ENCODE measurements at places on chromosomes 16 and 17.

DNA sequence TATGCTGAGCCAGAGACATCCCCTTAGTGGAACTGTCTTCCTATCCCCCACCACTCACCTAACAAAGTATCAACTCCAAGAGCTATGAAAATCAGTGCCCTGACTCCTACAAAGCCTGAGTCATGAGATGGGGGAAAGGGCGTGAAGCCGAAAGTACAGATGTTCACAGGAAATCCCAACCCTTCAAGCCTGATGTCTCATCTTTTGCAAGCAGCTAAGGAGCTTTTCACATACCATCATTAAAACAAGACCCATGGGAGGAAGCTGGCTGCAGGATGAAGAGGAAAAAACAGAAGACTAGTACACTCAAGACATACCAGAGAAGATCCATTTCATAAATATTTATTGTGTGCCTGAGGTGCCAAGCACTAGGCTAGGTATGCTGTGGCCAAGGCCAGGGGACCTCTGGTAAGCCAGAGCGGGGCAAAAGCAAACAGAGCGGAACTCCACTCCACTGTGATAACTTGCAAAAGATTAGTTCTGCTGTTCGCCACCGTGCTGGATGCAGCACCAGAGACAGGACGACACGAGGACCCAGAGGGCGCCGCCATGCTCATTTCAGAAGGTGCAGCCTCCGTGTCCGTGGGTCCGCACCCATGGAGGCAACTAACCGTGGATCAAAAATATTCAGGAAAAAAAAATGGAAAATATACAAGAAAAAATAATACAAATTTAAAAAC, 4.5 kb upstream of the MNT start:
- DNase-seq = no peak

- DNase-seq = no peak
Observed at GRCh38 chr17:27810902-27811557, 10.7 kb upstream of the NOS2 start.

- DNase-seq = no peak
Observed at GRCh38 chr16:30000735-30001631, 4.9 kb downstream of the INO80E start.

- no peak for DNase-seq
Observed at GRCh38 chr16:69701452-69701851, 24.9 kb downstream of the NQO1 start.

GRCh38 chr16:19186408-19186807, 18.4 kb downstream of the SYT17 start:
- no peak for DNase-seq

DNA sequence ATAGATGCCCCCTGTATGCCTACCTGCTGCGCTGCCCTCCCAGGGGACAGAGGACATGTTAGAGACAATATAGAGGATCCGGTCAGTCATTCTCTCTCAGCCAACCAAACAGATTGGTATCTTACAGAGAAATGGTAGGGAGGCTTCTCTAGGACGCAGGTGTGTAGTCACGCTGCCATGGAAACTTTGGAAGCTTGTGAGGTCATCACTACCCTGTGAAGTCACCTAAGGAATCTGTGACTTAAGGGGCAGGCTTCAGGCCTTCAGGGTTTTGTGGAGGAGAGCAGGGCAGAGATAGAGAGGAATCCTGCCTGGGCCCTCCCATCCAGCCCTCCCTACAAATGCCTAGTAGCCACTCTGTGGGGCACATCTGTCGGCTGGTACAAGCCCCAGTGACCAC, at the start of gene DPEP2NB:
TSS of gene DPEP2NB (minus strand) at position 231 of the 400 bp plus-strand sequence. CDS start at position 90, 141 bp downstream.
- no peak for DNase-seq

- DNase-seq = no peak
Observed at GRCh38 chr17:17413821-17414220, 63.0 kb upstream of the MED9 start.

DNA sequence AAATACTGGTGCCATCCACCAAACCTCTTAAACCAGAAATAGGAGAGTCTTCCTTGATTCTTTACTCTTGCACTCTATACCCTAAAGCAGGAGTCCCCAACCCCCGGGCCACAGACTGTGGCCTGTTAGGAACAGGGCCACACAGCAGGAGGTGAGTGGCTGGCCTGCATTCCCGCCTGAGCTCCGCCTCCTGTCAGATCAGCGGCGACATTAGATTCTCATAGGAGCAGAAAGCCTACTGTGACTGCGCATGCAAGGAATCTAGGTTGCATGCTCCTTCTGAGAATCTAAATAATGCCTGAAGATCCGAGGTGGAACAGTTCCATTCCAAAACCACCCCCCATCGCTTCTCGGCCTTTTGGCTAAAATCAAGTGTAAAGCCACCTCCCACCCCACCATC, 30.3 kb upstream of the SRCIN1 start:
- no peak for DNase-seq

- no peak for DNase-seq
Observed at GRCh38 chr17:20063665-20064648, 54.8 kb downstream of the SPECC1 start.

DNA sequence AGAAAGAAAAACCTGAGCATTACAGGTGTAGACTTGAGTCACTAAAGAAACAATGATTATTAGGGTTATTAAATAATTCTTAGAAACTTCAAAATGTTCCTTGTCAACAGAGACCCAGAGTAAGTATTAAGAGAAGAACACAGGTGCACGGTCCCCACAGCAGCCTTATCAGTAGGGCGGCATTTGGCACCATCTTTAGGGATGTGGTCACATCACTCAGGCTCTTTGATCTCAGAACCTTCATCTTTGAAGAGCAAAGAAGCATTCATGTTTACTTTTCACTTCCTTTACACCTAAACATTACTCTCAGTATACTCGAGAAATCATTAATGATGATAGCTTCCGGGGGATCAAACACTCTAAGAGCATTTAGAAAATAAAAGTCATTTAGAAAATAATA, 928.7 kb downstream of the KCNJ2 start:
- no peak for DNase-seq

GRCh38 chr17:15946611-15947120, 1.7 kb downstream of the ADORA2B start:
- DNase-seq = no peak

GRCh38 chr17:80456465-80457235, 19.8 kb downstream of the NPTX1 start:
- no peak for DNase-seq

- no peak for DNase-seq
Observed at GRCh38 chr16:12930881-12931280, 29.5 kb downstream of the SHISA9 start.

DNA sequence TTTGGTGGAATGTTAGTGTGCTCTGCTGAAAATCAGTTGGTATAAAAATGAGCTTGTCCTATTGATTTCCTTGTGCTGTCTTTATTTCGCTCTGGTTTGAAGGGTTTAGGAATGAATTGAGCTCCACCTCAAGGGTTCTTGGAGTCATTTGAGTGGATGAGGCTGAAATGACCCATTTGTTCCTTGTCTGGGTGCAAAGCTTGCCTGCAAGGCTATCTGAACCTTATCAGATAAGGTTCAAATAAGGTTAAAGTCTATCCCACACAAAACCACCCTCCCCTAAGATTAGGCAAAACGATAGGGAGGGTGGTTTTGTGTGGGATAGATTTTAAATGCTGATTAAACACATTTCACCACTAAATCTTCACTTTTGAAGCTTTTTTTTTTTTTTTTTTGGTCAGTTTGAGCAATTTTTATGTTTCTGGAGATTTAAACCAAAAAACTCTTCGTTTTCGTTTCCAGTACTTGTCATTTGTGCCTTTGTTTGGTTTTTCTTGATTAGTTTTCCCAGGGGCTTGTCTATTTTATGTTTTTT, 62.7 kb downstream of the ARHGAP44 start:
- no peak for DNase-seq

GRCh38 chr16:70696952-70697593, 11.2 kb upstream of the MTSS2 start:
- no peak for DNase-seq

DNA sequence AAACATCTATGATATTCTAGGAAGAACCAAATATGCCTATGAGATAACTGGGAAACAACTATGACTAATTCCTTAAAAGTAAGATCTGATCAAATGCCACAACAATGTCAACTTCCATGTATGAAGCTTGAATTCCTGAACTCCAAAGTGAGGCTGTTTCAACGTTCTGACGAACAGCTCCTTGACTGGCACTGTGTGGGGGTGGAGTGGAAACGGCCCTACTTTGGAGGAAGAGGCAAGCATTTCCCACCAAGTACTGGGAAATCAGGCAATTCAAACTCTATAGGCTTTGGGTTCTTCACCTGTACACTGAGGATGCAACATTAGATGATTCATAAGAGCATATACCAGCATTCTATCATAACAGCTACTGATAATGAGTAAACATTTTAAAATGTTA, 187.2 kb downstream of the CDK5R1 start:
- DNase-seq = no peak

DNA sequence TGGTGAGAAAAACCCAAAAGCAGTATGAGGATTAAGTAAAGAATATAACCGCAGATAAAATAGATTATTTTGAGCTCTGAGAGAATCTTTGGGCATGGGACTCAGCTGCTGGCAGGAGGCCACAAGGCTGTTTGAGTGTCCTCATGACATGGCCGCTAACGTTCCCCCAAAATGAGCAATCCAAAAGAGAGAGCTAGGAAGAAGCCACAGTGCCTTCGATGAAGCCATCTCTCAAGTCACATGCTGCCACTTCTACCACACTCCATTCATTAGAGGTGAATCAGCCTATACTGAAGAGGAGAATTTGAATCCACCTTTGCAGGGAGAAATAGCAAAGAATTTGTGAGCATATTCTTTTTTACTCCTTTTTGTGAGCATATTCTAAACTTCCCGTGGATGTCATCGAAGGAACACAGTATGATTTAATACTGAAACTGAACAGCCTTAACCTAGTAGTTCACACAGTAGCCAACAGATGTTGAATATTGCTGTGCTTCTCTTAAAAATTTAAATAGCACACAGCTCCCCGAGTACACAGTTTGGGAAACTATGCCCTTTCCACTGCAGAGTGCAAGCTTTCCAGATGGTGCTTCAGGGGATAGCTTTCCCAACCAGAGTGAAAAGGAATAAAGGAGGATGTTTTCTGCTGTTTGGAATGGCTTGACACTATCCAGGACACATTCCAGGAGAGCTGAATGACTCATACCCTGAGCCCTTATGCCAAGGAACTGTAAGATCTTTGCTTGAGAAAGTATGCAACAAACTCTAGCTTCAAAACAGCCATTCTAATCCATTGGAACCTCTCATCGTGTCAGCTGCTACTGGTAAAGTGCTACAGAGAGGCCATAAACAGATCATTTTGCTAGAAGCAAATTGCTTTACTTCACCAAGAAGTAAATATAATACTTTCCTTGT, 33.9 kb downstream of the ANKFY1 start:
- no peak for DNase-seq

- DNase-seq = no peak
Observed at GRCh38 chr17:10777131-10777807, 26.6 kb downstream of the TMEM238L start.

GRCh38 chr17:18257268-18257981, 1.1 kb downstream of the FLII start:
- DNase-seq = no peak

DNA sequence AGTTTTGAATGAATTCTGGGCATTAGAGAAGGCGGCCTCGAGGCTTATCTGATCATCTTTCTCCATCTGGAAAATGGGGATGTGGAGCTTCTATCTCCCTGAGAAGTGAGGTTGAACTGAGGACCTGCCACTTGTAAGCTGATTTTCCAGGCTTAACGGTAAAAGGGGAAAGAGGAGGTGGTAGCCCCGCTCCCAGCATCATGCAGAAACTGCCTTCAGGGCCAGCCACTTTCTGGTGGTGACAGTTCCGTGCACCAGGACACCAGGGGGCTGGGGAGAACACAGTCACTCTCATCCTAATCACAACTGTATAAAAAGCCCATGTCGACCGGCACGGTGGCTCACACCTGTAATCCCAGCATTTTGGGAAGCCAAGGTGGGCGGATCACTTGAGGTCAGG, 20.9 kb upstream of the CPSF4L start:
- DNase-seq = no peak

- DNase-seq = no peak
Observed at GRCh38 chr16:26497896-26498295, 568.8 kb upstream of the C16orf82 start.

DNA sequence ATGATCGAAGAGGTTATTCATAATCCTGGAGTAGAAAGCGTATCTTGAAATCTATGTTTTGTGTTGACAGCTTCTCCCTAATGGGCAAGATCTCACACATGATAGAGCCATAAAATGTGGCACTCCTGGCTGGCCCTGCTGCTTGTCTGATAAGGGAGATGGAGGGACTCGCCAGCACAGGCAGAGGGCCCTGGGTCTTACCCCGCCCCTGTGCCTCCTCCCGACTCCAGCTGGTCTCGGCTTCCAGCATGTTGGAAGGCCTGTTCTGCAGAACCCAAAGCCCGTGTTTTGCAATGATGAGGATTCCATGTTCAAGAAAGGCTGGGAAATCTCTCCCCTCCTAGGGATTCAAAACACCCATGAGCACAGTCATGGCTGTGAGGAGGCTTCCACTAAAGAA, 106.7 kb upstream of the SDK2 start:
- no peak for DNase-seq

DNA sequence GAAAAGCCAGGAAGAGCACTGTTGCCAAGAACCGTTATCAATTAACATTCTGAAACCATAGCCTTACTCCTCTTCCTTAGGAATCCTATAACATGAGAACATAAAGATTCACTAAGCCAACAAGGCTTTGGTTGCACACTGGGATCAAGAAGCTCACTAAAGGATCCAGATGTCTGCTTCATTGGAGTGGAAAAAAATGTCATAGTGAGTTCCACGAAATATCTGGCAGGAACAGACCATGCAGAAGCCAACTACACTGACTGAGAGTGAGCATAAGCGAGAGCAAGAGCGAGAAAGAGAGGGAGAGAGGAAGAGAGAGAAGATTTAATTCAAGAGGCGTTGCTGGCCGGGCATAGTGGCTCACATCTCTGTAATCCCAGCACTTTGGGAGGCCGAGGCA, 13.4 kb upstream of the MEIOC start:
- no peak for DNase-seq

DNA sequence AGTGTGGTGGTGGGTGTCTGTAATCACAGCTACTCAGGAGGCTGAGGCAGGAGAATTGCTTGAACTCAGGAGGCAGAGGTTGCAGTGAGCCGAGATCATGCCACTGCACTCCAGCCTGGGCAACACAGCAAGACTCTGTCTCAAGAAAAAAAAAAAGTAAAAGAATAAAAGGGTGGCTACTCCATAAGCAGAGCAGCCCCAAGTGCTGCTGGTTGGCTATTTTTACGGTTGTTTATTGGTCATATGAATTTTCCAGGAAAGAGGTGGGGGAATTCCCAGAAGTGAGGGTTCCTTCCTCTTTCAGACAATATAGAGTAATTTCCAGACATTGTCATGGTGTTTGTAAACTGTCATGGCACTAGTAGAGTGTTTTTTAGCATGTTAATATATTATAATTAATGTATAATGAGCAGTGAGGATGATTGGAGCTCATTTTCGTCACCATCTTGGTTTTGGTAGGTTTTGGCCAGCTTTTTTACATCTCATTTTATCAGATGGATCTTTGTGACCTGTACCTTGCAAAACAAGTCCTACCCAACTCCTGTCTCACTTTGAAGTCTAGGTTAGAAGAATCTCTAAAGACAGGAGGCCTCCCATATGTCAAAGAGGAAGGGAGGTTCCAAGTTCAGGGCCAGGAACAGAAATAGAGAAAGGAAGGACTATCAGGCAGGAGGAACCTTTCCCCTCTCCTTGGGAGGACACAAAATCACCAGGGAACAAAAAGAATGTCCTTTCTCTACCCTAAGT, 39.1 kb downstream of the HOXB1 start:
- DNase-seq = no peak

Measured in NCI-H2081 (cell line).